ENCODE measurements at places on chromosomes 16 and 17.

DNA sequence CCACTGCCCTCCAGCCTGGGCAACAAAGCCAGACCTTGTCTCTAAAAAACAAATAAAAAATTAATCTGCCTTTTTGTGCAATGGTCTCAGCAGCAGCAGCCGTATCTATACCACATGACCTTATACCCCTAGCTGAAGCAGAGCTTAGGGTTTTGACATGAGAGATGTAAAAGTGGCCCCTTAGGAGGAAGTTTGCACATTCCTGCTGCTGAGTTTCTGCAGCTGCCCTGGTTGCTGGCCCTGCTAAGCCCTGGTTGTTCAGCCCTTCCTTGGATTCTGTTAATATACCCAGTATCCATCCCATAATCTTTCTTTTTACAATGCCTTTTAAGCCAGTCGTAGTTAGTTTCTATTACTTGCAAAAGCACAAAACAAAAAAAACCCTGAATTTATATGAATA, 33.0 kb upstream of the PRKCB start:
- DNase-seq = no peak

- DNase-seq = no peak
Measured at GRCh38 chr16:84074721-84075120, 32.1 kb upstream of the SLC38A8 start.

DNA sequence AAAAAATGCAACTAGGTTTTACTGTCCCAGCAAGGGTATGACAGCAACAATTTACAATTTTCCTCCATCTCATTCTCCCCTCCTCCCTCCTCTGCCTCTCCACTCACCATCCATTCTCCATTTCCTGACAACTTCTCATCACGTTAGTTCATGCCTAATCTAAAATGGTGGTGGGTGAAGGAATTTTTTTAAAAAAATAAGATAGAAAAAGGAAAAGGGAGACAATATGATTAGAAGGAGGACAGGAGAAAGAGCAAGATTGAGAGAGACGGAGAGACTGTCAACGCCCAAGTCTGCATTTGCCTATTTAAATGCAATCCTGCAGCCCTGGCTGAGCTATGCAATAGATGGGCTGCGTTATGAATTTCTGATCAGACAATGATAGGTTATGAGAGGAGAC, 380.7 kb upstream of the PSMD7 start:
- DNase-seq = no peak

GRCh38 chr16:27779641-27780164, 229.8 kb downstream of the KATNIP start:
- DNase-seq = peak; percentile 76

DNA sequence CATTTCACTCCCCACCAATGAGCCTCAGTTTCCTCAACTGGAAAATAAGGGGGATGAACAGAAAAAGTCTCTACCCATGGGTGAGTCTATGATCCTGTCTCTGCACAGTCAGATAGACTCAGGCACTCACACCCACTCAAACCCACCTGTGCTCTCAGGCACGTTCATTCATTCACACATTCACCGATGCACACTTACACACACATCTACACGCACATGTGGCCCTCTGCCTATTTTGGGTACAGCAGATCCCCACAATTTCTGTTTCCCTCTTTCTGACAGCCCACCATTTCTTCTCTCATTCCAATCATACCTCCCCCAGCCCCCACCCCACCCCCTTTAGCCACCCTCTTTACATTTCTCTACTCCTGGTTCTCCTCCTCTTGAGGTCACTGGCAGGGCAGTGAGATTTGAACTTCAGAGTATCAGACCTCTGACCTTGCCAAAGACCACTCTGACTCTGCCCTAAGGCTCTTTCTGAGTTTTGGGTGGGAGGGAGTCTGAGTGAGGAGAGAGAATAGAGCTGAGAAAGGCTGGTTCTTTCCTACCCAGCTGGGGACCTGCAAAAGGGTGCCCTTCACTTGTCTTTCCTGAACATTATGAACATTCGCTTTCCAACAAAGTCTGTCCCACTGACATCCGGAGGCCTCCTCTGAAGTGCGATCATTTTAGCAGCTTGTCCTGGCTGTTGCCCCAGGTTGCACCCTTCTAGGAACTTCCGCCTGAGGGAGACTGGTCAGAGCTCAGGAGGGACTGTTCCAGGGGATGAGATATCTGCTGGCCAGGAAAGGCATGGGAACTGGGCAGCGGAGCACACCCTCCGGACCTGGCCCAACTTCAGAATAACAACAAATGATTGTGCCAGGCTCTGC, 10.1 kb upstream of the COL1A1 start:
- DNase-seq = no peak

DNA sequence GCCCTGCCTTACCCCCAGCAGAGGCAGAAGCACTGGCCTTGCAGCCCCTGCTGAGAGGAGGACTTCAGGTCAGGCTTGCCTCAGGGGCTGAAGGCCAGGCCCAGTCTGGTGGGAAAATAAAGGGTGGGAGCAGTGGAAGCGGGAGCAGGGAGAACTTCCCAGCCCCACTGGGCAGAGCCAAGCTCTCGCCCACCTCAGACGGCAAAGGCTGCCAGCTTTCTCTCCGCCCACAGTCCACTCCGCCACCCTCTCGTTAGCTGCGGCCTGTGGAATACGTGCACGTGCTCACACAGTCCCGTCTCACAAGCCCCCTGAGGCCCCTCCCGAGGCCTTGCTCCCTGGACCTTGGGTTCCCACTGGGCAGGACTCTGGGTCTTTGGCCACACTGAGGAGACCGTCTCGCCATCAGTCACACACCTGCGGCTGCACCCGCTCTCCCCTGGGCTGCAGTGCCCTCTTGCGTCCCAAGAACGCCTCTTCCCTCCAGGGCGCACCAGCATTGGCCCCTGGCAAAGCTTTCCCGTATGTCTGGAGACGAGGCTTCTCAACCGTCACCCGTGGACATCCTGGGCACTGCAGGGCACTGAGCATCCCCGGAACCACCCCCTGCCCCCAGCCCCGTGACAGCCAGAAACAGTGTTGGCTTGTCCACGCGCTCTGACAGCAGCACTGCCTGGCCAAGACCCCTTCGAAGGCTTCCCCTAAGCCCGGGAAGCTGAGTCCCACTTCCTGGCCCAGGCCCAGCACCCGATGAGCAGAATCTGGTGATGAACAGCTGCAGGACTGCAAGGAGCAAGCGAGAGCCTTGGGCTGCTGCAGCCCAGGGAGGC, 8.3 kb downstream of the MRPL28 start:
- DNase-seq = peak; percentile 60

DNA sequence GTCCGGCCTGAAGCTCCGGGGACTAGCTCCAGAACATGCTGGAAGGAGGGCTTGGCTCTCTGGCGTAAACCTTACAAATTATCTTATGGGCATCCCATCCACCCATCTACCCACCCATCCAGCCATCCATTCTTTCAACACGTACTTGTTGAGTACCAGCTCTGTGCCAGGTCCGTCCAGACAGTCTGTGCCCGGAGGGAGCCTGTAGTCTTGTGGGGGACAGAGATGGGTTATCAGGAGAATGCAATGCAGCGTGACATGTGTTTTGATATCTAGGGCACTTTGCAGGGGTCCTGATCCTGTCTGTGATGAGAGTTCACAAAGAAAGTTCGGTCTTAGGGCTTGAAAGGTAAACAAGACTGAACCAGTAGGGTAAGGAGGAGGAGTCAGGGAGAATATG, 4.1 kb upstream of the SLC13A2 start:
- no peak for DNase-seq

- no peak for DNase-seq
Measured at GRCh38 chr16:71383054-71383773, 24.7 kb downstream of the CALB2 start.

DNA sequence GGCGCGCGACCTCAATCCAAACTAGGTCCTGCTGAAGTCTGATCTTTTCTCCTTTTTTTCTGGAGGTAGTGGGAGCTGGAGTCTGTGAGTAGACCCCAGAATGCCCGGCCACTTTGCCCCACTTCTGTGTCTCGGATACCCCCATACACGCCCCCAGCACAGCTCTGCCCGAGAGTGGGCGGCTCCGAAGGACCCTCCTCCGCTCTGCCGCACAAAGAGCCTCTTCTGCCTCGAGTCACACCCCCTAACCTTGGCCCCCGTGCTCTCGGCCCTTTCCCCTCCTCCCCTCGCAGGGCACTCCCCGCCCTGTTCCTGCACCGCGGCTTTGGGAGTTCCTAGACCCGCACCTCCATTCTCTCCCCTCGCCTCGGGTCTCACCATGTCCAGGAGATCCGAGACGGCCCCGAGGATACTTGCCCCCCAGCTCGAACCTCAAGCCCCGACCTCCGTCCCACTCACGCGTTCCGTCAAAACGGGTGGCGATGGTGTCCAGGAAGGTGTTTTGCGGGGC, 476 bp downstream of the KCNH4 start:
- no peak for DNase-seq

GRCh38 chr17:46977348-46977747, 1.7 kb downstream of the RPRML start:
- DNase-seq = no peak

GRCh38 chr17:42784811-42785592, 4.6 kb downstream of the WNK4 start:
- no peak for DNase-seq

- no peak for DNase-seq
Measured at GRCh38 chr17:60534010-60534555, 8.0 kb upstream of the APPBP2 start.

GRCh38 chr17:42153919-42154742, 658 bp downstream of the RAB5C start:
- DNase-seq = no peak

- DNase-seq = no peak
Measured at GRCh38 chr17:81417049-81417878, 22.0 kb downstream of the BAHCC1 start.

GRCh38 chr17:6456321-6456720, 12.1 kb downstream of the PIMREG start:
- no peak for DNase-seq
